Aorta (tissue), 5 donors: ENCODE measurements at places on chromosomes 16 and 17. TPM values are rescaled to one million over a fixed set of nuclear protein-coding genes. Genes with fewer than 3 reads are reported as not detected.

DNA sequence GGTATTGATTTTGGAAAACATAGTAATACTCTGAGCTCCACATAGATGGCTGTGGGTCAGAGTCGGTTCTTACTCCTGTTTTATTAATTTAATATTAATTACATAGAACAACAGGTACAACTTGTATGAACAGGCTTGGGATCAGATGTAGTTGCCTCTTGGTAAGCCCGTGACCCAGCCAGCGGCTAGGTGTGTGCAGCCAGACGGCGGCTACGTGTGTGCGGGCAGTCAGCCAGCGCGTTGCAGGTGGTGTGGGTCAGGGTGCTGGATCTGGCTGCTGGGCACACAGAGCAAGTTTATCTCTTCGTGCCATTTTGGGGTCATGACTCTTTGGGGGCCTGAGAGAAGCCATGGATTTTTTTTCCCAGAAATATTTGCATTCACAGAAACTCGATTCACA lies 30.3 kb downstream of the DBNDD1 start:
- no peak overlapping the region for H3K27ac ChIP-seq
- H3K4me1 ChIP-seq, result no peaks in the 10 kb centered on the region
- peaks cover 2% of the 10 kb centered on the region for H3K36me3 ChIP-seq
- no peak for DNase-seq
- H3K4me3 ChIP-seq, result no peak overlapping the region

- no peak overlapping the region for H3K4me3 ChIP-seq
- no peak for DNase-seq
- no peak overlapping the region for H3K27ac ChIP-seq
- H3K4me1 ChIP-seq, result no peaks in the 10 kb centered on the region
- H3K27me3 ChIP-seq, result no peaks in the 10 kb centered on the region
Measured at GRCh38 chr17:71628306-71628705, 492.5 kb upstream of the SOX9 start.

GRCh38 chr17:34840750-34841149 lies 120.5 kb downstream of the CCT6B start:
- no peaks in the 10 kb centered on the region for H3K4me1 ChIP-seq
- H3K36me3 ChIP-seq, result no peaks in the 10 kb centered on the region
- H3K27me3 ChIP-seq, result no peaks in the 10 kb centered on the region
- no peak overlapping the region for H3K27ac ChIP-seq
- DNase-seq, result no peak

The OTOP3 gene
- total RNA-seq, result not detected

The STH gene
- total RNA-seq, result not detected

DNA sequence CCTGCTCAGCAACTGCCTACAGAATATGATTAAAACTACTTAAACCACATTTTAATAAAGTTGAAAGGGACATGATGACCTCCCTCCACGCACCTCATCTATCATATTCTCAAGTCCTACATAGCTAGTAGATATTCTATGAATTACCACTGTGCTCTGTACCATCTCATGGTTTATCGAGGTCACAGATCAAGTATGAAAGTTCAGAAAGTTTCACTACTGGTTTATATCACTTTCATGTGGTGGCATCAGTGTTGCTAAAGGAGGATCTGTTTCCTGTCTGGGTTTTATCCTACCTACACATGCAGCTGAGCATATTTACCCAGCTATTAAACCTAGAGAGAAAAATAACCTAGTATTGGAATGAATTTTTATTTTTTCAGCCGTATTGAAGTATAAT lies 214.9 kb upstream of the MON1B start:
- no peaks in the 10 kb centered on the region for H3K4me1 ChIP-seq
- H3K27me3 ChIP-seq, result no peaks in the 10 kb centered on the region
- H3K36me3 ChIP-seq, result no peaks in the 10 kb centered on the region
- H3K4me3 ChIP-seq, result no peak overlapping the region
- no peak for DNase-seq

DNA sequence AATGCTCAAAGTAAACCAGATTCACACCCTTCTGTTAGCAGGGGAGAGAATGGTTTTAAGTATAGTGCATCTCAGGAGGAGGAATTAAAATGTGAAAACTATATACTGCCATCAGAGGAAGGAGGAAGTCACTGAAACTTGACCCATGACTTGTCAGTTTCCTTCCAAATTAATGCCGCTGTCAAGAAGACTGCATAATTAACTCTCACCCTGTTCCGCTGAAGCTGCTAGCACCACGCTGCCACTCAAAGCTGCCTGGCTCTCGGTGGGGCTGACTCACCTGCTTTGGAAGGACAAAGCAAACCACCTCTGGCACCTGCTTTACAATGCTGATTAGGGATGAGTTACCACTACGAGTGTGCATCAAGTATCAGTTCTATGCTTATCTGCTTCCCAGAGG lies 37.8 kb upstream of the ULK2 start:
- H3K4me1 ChIP-seq, result no peaks in the 10 kb centered on the region
- H3K27ac ChIP-seq, result no peak overlapping the region
- H3K36me3 ChIP-seq, result peaks cover 4% of the 10 kb centered on the region
- no peaks in the 10 kb centered on the region for H3K27me3 ChIP-seq

GRCh38 chr16:359067-359763 lies 6.7 kb upstream of the AXIN1 start:
- no peak for DNase-seq
- H3K4me3 ChIP-seq, result no peak overlapping the region
- no peak overlapping the region for H3K27ac ChIP-seq
- no peaks in the 10 kb centered on the region for H3K4me1 ChIP-seq

The CSH1 gene
- not detected for total RNA-seq

- DNase-seq, result no peak
- no peaks in the 10 kb centered on the region for H3K4me1 ChIP-seq
- no peaks in the 10 kb centered on the region for H3K27me3 ChIP-seq
Measured at GRCh38 chr17:18381158-18381952, 3.8 kb downstream of the EVPLL start.

GRCh38 chr16:2717383-2718263 lies 2.4 kb downstream of the PRSS27 start:
- H3K4me3 ChIP-seq, result no peak overlapping the region
- no peaks in the 10 kb centered on the region for H3K4me1 ChIP-seq

DNA sequence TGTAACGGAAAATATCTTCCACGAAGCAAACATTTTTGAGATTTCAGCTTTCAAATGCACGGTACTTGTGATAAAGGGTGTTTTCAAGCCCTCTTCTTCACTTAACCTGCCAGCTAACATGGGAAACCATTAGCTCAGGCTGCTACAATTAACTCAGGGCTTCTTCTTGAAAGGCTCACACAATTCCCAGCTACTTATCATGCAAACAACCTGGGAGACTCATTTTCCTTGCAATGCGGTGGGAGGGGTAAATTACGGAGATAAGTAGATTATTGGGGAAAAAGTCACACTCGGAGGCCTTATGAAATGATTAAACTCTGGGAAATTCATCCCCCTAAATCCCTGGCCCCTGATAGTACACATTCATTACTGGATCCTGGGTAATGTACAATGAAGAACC lies 266.4 kb downstream of the STX8 start:
- DNase-seq, result no peak
- H3K36me3 ChIP-seq, result no peaks in the 10 kb centered on the region
- no peaks in the 10 kb centered on the region for H3K27me3 ChIP-seq
- no peak overlapping the region for H3K27ac ChIP-seq
- H3K4me3 ChIP-seq, result no peak overlapping the region

DNA sequence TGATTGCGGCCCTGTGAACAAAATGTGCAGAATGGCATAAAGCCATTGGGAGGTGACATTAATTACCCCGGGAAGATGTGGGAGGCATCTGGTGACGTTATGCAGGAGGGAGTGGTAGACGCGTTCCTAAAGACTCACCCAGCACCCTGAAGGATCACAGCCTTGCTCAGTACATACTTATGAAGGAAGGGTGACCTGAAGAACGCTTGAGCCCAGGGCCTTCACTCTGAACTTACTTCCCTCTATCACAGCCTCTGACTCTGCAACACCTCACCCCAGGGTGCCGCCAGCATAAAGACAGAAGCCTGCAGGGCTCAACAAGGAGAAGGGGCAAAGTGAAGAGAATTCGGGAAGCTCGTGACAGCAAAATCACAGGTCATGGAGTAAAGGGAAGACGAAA lies 9.4 kb downstream of the MFSD6L start:
- no peaks in the 10 kb centered on the region for H3K27me3 ChIP-seq
- no peak for DNase-seq
- no peaks in the 10 kb centered on the region for H3K36me3 ChIP-seq
- no peaks in the 10 kb centered on the region for H3K4me1 ChIP-seq

DNA sequence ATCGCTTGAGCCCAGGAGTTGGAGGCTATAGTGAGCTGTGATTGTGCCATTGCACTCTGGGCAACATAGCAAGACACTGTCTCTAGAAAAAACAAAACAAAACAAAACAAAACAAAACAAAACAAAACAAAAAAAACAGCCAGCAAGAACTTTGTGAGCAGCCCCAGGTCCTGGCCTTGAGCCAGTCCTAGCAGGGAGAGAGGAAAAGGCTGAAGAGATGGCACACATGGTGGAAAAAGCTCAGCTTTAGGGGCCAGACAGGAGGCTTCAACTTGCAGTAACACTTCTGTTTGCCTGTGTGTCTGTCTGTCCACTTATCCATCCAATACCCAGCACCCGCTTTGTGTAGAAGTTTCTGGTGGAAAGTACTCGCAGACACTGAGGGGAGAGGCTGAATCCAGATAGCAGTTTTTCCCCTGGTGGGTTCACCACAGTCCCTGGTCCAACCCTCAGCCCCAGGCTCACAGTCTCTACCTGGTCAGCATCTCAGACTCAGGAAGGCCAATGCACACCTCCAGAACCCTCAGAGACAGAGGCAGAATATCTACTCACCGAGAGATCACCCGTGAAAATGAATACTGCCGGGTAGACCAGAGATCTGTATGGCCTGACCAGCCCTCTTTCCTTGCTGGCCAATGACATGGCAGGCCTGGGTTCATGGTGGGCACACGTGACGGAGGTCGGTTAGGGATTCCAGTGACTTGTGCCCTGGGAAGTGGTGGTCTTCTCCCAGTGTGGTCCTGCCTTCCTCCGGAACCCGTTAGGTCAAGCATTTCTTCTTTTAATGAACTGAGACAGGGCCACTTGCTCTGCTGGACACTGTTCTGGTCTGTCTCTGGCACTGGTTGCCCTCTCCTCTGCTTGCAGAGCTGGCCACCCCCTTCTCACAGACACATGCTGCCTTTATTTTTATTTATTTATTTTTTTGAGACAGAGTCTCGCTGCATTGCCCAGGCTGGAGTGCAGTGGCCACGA lies 79.5 kb upstream of the DNAJA2 start:
- H3K27me3 ChIP-seq, result no peaks in the 10 kb centered on the region
- H3K27ac ChIP-seq, result no peak overlapping the region
- no peak overlapping the region for H3K4me3 ChIP-seq
- H3K36me3 ChIP-seq, result no peaks in the 10 kb centered on the region
- DNase-seq, result no peak

The CASKIN1 gene
- 0.15 TPM for total RNA-seq

The CCL4 gene
- 6.4 TPM for total RNA-seq

The NOTUM gene
- total RNA-seq, result 0.60 TPM

DNA sequence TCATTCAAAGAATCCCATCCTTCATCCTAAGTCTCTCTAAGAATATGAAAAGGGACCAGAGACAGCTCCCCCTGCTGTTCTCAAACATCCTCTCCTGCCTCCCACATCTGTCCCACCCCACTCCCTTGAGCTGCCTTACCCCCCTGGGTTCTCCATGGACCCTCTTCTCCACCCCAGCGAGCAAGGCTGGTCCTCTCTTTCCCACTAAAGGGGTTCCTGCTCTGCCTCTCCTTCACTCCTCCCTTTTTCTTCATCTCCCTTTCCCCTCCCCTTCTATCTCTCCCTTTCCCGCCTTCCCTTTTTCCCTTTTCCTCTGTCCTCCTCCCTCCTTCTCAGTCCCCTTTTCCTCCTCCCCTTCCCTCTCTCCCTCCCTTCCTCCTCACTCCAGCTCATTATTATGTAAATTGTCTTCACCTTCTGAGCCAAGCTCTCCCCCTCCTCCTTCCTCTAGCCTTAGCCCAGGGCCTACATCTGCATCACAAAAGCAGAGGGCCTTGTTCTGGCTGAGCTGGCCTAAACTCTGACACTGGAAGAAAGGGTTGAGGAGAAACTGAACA lies 90.0 kb downstream of the GNAO1 start:
- no peaks in the 10 kb centered on the region for H3K4me1 ChIP-seq
- H3K4me3 ChIP-seq, result no peak overlapping the region
- no peaks in the 10 kb centered on the region for H3K27me3 ChIP-seq
- DNase-seq, result no peak
- H3K27ac ChIP-seq, result no peak overlapping the region

DNA sequence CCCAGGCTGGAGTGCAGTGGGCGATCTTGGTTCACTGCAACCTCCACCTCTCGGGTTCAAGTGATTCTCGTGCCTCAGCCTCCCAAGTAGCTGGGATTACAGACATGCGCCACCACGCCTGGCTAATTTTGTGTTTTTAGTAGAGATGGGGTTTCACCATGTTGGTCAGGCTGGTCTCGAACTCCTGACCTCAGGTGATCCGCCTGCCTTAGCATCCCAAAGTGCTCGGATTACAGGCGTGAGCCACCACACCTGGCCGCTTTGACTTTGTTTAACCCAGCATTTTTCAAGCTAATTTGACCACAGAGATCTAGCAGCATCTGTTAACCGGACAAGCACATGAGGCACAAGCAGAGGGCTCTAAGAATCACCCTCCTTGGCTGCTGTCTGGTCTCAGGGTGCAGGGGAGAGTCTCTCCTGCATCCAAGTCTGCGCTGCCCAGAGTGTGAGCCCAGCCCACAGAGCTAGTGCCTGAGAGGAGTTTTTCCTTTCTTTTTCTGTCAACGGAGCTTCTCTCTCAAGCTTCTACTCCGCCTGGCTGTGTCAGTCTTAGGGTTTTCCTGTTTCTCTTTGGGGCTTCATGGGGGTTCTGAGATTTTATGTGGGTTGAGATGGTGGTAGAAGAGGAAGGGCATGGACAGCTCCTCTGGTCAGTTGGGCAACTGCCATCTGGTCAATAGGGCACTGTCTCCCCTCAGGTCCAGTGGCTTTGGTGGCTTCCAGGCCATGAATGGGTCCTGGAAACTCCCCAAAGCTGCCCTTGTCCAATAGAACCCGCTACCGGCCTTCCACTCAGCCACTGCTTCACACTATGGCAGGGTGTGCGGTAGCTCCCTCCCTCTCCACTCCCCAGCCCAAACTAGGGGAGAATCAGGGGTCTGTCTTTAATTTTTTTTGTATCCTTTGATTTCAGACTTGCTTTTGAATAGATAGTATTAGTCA lies 59.6 kb downstream of the TNFRSF13B start:
- no peak overlapping the region for H3K27ac ChIP-seq
- no peaks in the 10 kb centered on the region for H3K36me3 ChIP-seq
- no peak overlapping the region for H3K4me3 ChIP-seq
- H3K4me1 ChIP-seq, result no peaks in the 10 kb centered on the region
- no peaks in the 10 kb centered on the region for H3K27me3 ChIP-seq
- no peak for DNase-seq

- no peak overlapping the region for H3K27ac ChIP-seq
- no peaks in the 10 kb centered on the region for H3K27me3 ChIP-seq
- no peak for DNase-seq
- H3K4me3 ChIP-seq, result no peak overlapping the region
Measured at GRCh38 chr16:81548876-81549546, 104.4 kb downstream of the CMIP start.

DNA sequence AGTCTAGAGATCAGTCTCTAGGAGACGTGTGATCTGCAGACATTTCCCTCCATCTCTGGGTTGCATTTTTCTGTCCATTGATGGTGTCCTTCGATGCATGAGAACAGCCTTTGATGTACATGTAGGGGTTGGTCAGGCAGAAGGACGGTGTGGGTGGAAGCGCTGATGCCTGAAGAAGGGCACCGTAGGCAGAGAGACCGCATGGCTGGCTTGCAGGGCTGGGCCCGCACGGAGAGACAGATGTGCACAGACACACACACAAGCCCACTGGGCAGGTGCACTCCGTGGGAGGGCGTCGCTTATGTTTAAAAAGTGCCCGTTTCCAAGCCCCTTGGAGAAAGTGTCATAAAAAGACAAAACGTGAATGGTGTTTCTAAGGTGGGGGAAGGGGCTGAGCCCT lies 15.7 kb upstream of the WFIKKN1 start:
- no peak overlapping the region for H3K4me3 ChIP-seq
- no peak for DNase-seq
- no peaks in the 10 kb centered on the region for H3K36me3 ChIP-seq
